ENCODE measurements at places on chromosomes 16 and 17. TPM values are rescaled to one million over a fixed set of nuclear protein-coding genes. Genes with fewer than 3 reads are reported as not detected.

DNA sequence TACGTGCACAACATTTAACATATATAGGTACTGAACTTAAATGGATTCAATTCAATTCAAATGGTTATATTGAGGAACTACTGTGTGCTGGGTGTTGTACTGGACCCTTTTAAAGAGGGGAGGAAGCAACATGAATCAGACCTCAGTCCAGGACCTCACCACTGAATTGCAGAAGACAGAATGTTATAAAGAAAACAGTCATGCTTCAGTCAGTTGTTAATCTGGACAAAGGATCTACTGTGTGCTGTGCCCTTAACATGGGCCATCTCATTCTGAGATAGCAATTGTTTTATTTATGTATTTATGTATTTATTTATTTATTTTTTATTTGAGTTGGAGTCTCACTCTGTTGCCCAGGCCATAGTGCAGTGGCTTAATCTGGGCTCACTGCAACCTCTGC lies 240.1 kb downstream of the HAPSTR1 start:
- no peak for DNase-seq

GRCh38 chr16:22425036-22425801 lies 50.8 kb upstream of the CDR2 start:
- no peak for DNase-seq

GRCh38 chr16:18582902-18583301 lies 21.0 kb upstream of the NOMO2 start:
- no peak for DNase-seq

GRCh38 chr16:48317614-48318315 lies 67.4 kb downstream of the SIAH1 start:
- no peak for DNase-seq

- DNase-seq, result no peak
Observed at GRCh38 chr16:17357307-17358062, 113.3 kb downstream of the XYLT1 start.

DNA sequence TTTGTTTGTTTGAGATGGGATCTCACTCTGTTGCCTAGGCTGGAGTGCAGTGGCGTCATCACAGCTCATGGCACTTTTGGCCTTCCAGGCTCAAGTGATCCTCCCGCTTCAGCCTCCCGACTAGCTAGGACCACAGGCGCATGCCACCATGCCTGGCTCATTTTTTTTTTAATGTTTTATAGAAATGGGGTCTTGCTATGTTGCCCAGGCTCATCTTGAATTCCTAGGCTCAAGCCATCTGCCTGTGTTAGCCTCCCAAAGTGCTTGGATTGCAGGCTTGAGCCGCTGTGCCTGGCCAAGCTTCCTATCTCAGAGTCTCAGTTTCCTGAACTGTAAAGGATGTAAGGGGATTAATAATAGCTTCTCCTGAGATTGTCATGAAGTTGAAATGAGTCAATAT lies 8.0 kb downstream of the SBK1 start:
- DNase-seq, result no peak

GRCh38 chr16:83040174-83040573 lies 413.4 kb downstream of the CDH13 start:
- no peak for DNase-seq

DNA sequence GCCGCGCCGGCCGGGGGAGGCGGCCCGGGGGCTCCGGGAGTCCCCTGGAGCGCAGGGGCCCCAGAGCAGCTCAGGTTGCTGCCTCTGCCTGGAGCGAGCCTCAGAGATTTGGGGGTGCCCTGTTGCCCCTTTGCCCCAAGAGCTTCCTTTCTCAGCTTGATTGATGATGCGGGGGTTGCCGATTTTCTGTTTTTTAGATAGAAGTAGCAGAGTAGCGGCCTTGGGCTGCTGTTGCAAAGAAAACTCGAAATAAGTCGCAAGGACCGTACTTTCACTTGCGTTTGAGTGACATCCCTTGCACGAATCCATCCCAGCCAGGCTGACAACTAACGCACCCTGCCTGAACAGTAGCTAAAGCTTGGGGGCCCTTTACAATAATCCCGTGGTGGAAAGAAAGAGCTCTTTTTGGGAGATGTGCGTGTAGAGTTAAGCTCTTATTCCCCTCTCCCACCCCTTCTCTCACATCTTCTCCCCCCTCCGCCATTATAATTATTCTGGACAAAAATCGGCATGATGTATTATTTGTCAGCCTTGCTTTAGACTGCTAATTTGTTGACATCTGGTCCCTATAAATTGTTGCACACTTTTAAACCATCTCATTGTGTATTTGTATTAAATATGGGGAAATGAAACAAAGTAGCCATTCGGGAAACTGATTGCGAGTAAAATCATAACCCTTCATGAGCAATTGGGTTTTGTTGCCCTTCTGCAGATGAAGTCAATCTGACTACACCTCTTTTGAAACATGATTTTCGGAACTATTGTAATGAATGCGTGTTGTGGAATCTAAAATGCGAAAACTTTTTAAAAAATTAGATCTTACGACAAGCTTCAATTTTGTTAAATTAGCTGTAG lies 873 bp downstream of the USP10 start:
- DNase-seq, result no peak

GRCh38 chr16:81810894-81811538 lies 31.9 kb downstream of the PLCG2 start:
- DNase-seq, result no peak

DNA sequence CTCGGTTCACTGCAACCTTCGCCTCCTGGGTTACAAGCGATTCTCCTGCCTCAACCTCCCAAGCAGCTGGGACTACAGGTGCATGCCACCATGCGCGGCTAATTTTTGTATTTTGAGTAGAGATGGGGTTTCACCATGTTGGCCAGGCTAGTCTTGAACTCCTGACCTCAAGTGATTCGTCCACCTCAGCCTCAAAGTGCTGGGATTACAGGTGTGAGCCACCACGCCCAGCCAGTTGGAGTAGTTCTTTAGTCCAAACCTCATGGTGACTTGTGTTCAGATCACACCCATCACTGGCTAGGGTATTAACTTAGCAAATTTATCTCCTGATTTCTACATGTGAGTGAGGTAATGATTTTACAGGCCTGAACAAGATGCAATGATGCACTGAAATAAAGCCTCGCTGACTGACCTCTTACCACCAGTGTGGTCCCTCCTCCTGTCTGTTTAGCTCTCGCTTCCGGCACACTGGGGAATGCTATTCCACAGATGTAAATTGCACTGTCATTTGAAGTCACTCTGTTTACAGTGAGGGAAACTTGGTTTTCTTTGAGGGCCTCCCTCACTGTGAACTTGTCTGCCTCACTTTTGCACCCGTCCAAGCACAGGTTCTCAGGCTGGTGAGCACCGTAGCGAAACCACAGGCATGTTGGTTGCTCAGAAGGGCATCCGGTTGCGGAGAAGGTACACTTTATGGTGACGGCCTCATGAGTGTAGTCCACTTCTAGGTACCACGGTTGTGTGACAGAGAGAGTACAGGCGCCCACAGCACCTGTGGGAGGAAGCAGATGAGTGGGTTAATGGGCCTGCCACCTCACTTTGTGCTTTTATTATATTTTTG lies 5.5 kb downstream of the IGSF6 start:
- DNase-seq, result no peak

DNA sequence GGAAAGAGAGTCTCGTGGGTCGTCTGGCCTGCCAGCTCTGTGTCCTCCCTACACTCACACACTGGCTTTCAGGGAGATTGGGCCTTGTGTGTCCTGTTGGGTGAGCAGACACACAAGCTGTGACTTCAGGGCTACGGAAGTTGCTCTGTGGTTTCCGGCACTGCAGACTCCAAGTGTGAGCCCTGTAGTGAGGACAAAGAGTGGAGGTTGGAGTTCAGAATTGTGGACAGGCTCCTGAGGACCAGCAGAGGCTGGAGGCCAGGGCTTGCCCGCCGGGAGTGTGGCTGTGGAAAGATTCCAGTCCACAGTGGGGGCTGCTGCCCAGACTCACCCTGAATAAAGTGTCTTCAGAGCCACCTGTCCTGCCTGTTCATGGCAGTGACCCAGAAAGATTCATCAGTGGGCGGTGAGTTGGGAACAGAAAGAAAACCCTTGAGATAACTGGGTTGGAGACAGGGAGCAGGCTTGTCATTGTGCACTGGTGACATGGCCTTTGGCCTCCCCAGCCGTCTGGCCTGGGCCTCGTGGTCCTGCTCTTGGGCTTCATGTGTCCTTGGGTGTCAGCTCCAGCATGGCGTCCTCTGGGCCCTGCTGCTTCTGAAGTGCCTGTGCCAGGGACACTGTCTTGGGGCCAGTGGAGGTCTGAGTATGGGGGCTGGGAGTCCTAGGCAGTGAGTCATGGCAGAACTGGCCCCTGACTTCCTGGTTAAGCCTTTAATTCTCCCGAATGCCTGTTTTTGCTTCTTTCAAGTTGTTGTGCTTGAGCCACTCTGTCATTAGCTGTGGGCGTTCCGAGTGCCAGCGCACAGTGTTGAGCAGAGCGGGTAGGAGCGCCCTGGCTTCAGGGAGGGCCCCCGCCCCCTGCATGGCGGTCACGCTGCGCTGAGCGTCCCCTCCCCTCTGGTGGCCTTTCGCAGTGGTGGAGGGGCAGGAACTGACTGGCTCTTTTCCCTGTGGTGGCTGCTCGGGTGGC lies 19.9 kb upstream of the ZNF750 start:
- no peak for DNase-seq

DNA sequence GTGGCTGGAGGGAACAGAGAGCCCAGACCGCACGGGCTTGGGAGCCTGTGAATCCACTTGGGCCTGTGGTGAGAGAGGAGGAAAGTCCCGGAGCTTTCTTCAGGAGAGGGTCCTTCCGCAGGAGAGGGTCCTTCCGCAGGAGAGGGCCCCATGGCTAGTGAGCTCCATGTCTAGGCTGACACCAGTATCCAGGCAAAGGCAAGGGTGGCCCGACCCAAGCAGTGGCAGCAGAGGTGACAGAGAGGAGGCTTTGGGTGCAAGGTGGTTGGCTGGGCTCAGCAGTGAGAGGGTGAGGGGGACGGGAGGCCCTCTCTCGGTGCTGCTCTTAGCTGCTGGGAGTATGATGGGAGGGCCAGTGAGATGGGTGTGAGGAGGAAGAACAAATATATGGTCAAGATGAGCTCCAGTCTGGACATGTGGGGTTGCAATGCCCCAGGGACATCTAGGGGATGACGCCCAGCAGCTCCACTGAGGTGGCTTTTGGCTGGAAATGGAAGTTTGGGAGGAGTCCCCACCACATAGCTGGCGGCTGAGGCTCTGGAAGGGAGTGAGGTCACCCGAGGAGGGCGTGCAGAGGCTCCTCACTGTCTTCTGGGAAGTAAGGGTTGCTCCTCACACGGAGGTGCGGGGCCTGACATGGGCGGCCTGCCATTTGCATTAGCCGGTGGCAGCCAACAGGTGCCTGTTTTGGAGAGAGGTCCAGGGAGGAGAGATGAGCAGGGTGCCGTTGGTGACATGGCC lies 2.3 kb upstream of the HSD3B7 start:
- no peak for DNase-seq

The PNMT gene
- total RNA-seq, result 1.7 TPM

The KRTAP1-5 gene
- total RNA-seq, result not detected

The LPO gene
- 0.27 TPM for total RNA-seq

The TAT gene
- total RNA-seq, result 0.07 TPM

The PDILT gene
- total RNA-seq, result not detected

The CACNA1H gene
- total RNA-seq, result 41.8 TPM

The KRT9 gene
- total RNA-seq, result not detected
